ENCODE measurements at places on chromosomes 4 and X. TPM values are rescaled to one million over a fixed set of nuclear protein-coding genes. Genes with fewer than 3 reads are reported as not detected.

- peak; percentile 14 for DNase-seq
Observed at GRCh38 chr4:10173037-10173753, 56.6 kb upstream of the WDR1 start.

GRCh38 chrX:118116713-118117550, at the start of gene KLHL13:
Gene KLHL13 (minus strand): TSS chrX:118116810. CDS start chrX:118028473, 88,337 bp downstream.
- no peak for DNase-seq

GRCh38 chr4:86185659-86186058, 174.2 kb downstream of the MAPK10 start:
- DNase-seq: no peak

DNA sequence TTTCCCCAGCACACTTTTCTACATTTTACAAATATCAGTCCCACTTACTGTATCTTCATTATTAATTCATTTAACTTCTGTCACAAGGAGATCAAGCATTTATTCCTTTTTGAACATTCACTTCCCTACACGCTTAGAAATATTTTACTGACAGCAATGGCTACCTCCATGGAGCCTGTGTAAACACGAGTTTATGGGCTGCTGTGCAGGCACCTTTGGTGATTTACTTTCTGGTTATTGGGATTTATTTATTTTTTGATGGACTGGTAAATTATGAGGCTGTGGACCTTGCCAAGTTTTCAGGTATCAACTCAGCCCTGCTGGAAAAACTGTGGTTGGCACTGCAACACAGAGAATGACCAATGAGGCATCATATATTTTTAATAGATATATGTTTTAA, 45.4 kb upstream of the PAQR3 start:
- DNase-seq: no peak

DNA sequence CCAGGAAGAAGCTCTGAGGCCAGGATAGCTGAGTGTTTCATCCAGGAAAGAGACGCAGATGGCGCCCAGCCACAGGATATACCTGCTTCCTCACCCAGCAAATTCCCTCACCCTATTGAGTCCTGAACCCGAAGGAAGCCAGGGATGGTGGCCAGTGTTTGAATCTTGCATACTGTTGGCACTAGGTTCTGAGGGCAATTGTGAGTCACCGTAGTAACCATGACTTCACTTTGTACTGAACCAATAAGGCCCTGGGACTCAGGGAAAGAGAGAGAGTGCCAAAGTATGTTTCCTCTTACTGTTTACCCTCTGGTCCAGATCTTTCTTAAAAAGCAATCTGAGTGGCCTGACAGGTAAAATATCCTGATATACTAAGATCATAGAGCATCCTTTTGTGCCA, 25.6 kb upstream of the SMIM10L2A start:
- DNase-seq: peak; percentile 7

DNA sequence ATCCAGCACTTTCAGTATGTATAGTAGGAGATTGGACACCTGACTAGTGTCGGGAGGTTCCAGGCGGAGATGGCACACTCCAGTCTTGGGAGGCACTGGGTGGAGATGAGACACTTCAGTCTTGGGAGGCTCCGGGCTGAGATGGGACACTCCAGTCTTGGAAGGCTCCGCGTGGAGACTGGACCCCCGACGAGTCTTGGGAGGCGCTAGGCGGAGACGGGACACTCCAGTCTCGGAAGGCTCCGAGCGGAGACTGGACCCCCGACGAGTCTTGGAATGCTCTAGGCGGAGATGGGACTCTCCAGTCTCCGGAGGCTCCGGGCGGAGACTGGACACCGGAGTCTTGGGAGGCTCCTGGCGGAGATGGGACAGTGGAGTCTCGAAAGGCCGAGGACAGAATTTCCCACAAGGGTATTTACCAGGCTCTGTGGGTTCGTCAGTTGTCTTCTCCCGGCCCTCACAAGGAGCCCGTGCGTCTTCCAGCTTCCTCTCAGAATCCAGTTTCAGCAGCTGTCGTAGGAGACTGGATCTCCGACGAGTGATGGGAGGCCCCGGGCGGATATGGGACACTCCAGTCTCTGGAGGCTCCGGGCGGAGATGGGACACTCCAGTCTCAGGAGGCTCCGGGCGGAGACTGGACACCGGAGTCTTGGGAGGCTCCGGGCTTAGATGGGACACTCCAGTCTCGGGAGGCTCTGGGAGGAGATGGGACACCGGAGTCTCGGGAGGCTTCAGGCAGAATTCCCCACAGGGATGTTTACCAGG, 952 bp downstream of the FAM47A start:
- DNase-seq: no peak

DNA sequence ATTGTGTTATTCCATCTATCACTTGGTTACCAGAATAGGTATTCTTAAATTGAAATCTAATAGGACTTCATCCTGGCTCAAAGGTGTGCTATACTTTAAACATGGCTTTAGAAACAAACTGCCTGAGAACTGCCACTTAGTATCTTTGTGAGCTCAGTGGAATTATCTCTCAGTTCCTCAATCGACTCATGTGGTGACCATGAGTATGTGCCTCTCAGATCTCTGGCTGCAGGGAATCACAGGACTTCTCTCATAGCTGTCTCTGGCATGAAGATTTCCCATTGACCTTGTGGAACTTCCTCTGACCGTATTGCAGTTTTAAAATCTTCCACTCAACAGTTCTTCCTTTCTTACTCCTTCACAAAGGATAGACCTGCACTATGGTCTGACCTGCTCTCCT, 681.9 kb upstream of the BOD1L1 start:
- DNase-seq: no peak

DNA sequence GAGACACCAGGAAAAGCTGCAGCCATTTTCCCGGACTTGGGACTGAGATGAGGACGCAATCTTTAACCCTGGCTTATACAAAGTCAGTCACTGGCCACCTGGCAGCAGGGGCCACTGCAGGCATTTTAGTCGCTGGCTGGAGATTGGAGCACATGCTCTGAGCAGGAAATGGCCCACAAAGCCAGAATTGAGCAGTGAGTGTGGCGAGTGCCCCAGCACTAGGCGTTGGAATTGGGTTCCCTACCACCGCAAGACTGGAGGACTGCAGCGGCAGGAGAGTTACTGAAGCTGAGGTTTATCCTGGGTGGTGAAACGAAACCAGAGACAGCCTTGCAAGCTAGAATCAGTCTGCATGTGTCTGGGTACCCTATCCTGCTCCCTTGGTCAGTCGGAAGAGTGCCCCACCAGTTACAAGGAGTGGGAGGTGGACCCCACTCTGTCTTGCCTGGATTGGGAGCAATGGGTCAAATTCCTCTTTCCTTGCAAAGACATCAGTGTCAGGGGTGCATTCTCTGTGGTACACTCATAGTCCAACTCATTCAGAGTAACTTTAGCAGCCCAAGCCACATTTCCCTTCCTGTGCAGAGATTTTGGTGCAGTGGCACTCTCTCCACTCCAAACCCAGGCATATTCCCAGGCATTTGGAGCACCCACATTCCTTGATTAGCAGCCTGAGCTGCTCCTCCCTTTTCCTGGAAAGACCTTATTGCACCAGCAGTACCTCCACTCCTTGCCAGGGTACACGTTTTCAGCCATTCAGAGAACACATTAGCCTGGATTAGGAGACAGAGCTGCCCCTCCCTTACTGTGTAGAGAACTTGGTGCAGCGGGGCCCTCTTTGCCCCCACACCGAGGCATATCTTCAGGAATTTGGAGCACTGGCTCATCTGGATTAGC, 36.7 kb upstream of the PLK4 start:
- no peak for DNase-seq

- DNase-seq: no peak
Observed at GRCh38 chr4:7372673-7373072, 62.1 kb downstream of the PSAPL1 start.

DNA sequence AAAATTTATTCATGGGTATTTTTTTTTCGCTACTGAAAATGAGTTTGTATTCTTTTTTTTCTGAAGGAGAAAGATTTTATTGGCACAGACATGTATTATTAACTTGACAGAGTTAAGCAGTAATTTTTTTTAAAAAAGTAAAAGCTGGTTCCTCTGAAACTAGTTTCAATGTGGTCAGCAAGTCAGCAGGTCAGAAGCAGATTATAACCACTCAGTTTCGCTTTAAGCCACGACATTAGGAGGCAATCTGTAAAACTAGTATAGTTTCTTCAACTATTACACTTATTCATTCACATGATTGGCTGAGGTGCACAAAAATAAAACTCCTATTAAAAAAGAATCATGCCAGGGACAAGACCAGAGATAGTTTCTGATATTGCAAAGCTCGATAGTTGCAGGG, 714.2 kb upstream of the PCDH7 start:
- no peak for DNase-seq

DNA sequence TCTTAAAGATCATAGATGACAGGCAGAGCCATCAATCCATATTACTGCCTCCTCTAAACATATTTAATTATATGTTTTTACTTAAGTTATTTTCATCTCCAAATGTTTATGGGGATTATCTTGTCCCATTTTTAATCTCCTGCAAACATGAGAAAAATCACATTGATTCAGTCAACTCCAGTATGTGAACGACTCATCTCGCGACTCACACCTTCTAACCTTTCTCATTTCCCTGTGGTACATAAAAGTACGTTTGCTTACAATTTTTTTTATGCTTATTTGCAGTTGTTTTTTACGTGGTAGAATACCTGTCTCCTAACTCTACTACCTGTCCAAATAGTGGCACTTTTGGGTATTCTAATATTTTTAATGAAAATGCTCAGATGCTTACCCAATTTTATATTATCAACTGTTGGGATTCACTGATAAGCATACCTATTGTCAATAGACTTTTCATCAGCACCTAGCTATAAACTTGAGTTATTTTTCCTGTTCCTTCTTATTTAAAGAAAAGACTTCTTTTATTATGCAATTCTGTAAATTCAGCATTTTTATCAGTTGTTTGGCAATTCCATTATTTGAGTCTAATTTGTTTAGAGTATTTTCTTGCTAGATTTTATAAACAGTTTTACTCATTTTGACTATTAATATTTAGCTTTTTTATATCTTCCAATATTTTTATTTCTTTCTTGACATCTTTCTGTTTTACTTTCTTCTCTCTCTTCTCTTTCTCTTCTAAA, 276.6 kb downstream of the ANK2 start:
- DNase-seq: peak; percentile 38

GRCh38 chrX:40299641-40300046, 201.9 kb upstream of the BCOR start:
- no peak for DNase-seq

- DNase-seq: no peak
Observed at GRCh38 chr4:182877326-182877883, 39.8 kb downstream of the DCTD start.

- no peak for DNase-seq
Observed at GRCh38 chr4:101071241-101071640, 276.1 kb downstream of the PPP3CA start.

GRCh38 chr4:183142571-183143550, 43.8 kb downstream of the WWC2 start:
- peak; percentile 77 for DNase-seq

- DNase-seq: no peak
Observed at GRCh38 chr4:119955256-119955655, 111.4 kb downstream of the MAD2L1 start.

DNA sequence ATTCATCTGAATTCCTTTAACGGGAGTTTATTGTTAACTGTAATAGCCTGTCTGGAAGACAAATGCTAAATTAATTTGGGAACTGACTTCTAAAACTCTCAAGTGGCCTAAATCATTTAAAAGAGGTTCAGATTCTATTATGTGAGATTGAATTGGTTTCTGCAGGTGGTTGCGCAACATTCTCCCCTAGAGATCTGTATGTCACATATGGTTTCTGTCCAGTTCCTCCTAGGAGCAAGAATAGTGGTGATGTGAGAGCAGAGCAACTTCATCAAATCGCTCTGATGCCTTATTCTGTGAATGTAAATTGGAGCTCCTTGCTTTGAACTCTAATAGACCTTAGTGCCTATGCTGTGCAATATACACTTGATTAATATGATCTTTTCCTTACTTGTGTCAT, 144.6 kb upstream of the GPR101 start:
- DNase-seq: no peak

The KCNE5 gene
- total RNA-seq: 0.29 TPM

The NALF2 gene
- not detected for total RNA-seq

The SPON2 gene
- 1.1 TPM for total RNA-seq

The MAOA gene
- total RNA-seq: 4.6 TPM

The MAML3 gene
- 0.19 TPM for total RNA-seq

The DCX gene
- total RNA-seq: not detected

The STK26 gene
- total RNA-seq: 4.4 TPM

The AADAT gene
- total RNA-seq: 9.0 TPM

The WDR19 gene
- total RNA-seq: 19.2 TPM

The FRMPD3 gene
- total RNA-seq: under 0.01 TPM

The PPP4R3C gene
- not detected for total RNA-seq

The CBR4 gene
- total RNA-seq: 11.9 TPM

The CRLF2 gene
- total RNA-seq: not detected

The GAGE12J gene
- total RNA-seq: not detected
